Fibroblast of villous mesenchyme (primary cell): ENCODE measurements at places on chromosomes 3 and 15. TPM values are rescaled to one million over a fixed set of nuclear protein-coding genes. Genes with fewer than 3 reads are reported as not detected.

SH2D7 gene
- total RNA-seq = not detected in 2 replicates

CCDC50 gene
- total RNA-seq = 102 and 107 TPM in 2 replicates

MYL3 gene
- total RNA-seq = 0.97 and 1.7 TPM in 2 replicates

EMC7 gene
- 36.7 and 57.4 TPM in 2 replicates for total RNA-seq

OXSM gene
- 8.2 and 8.4 TPM in 2 replicates for total RNA-seq

CELF6 gene
- total RNA-seq = 0.32 TPM in 1 of 2 replicates, not detected in the other

DNA sequence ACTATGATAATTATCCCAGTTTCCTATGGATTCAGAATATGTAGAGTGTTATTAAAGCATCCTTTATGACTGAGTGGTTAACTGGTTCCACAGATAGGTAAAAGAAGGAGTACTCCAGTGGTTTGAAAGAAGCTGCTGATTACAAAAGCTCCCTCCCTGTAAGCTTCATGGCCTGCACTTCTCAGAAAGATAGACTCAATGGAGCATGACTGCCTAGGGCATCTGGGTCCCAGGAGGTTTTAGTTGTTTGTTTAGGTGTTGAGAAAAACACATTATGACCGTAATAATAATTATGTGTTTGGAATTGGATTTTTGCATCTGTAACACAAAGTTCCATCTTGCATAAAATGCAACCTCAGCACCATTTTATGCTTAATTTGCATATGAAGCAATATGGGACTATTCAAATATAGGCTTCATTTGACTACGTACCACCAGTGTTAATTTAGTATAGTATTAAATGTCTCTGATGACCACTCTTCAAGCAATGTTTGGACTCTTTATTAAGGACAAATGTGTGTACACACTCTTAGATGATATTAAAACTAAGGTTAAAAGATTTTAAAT is 121.1 kb downstream of the ROBO2 start:
- no peak for DNase-seq

DNA sequence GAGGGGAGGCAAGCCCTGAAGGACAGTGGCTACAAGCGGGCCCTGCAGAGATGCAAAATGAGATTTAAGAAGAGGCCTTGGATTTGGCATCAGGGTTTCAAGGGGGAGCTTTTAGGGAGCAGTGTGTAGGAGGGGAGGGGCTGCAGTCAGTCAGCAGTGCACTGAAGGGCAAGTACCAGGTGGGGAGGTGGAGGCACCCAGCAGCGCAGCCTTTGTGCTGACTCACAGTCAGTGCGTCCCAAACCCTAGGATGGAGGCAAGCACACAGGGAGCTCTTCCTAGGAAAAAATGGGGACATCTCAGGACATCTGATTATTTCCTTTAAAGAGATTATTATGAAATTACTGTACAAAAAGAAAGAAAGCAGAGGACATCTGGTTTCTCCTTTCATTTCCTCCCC is 80.0 kb downstream of the AAGAB start:
- no peak for DNase-seq

- peak; percentile 70 for DNase-seq
These were observed at the start of gene CDHR4 for GRCh38 chr3:49799761-49800160. CDHR4 (minus strand) TSS chr3:49799873; CDS start chr3:49799812, 61 bp downstream.

GRCh38 chr15:79132770-79133169 is 42.2 kb upstream of the RASGRF1 start:
- no peak for DNase-seq

- DNase-seq = peak; percentile 61
These were observed 39.2 kb downstream of the SNX4 start for GRCh38 chr3:125480656-125481374.

DNA sequence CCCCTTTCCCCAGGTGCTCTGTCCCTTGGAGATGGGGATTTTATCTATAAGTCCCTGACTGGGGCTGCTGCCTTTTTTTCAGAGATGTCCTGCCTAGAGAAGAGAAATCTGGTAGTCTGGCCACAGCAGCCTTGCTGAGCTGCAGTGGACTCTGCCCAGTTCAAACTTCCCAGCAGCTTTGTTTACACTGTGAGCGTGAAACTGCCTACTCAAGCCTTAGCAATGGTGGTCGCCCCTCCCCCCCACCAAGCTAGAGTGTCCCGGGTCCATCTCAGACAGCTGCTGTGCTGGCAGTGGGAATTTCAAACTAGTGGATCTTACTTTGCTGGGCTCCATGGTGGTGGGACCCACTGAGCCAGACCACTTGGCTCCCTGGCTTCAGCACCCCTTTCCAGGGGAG is 38.9 kb downstream of the TMEM266 start:
- no peak for DNase-seq

DNA sequence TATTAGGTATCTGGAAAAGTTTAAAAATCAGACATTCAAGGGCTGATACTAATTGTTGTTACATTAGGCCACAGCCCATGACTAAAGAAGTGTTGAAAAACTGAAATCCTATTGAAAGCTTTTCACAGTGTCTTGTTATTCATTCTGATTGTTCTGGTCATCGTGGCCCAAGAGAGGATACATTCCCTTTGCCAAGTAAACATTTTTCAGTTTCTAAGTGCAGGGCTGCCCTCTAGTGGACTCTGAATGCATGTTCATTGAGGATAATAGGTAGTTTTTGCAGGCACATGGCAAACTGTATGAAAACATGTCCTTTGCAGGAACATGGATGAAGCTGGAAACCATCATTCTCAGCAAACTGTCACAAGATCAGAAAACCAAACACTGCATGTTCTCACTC is 181.1 kb downstream of the MYRIP start:
- peak; percentile 29 for DNase-seq

GRCh38 chr3:143619231-143619630 is 229.0 kb downstream of the SLC9A9 start:
- no peak for DNase-seq

DNA sequence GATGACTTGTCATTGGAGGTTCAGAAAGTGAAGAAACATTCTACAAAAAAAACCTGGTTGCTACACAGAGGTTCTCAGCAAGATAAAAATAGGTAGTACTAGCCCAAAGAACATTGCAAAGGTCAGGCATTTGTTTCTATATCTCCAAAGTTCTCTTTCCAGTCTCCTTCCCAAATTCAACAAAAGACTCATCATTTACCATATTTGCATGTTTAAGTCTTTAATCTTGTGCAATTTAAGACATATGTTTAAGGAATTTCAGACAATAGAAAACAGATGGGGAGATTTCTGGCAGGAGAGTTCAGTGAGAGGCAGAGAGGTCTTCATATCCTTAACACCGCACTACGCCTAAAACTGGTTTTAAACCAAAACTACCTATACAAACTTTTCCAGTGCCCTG is 173.8 kb upstream of the THBS1 start:
- peak; percentile 48 for DNase-seq

- DNase-seq = no peak
These were observed 391.0 kb downstream of the MECOM start for GRCh38 chr3:169272532-169272931.

DNA sequence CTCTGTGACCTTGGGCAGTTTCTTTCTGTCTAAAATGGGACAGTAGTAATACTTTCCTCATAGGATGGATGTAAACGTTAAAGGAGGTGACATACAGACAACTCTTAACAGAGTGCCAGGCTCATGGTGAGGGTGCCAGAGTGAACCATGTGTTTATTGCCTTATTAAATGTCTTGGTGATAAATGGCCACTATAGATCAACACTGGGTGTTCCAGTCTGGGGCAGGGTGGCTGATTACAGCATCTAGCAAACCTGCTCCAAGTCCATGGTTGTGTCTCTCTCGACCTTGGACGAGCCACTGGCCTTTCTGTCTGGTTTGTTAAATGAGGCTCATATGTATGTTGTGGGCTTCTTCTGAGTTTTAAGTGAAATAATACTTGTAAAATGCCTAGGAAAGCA is 75.1 kb downstream of the TRAK1 start:
- no peak for DNase-seq

GRCh38 chr15:62165104-62165792 is at the start of gene C2CD4B:
C2CD4B (minus strand) TSS chr15:62165285; CDS start chr15:62164984, 301 bp downstream.
- DNase-seq = no peak

- DNase-seq = peak; percentile 73
These were observed at the start of gene ADAMTS7 for GRCh38 chr15:78811124-78811824. ADAMTS7 (minus strand) TSS chr15:78811464; CDS start chr15:78811220, 244 bp downstream.

DNA sequence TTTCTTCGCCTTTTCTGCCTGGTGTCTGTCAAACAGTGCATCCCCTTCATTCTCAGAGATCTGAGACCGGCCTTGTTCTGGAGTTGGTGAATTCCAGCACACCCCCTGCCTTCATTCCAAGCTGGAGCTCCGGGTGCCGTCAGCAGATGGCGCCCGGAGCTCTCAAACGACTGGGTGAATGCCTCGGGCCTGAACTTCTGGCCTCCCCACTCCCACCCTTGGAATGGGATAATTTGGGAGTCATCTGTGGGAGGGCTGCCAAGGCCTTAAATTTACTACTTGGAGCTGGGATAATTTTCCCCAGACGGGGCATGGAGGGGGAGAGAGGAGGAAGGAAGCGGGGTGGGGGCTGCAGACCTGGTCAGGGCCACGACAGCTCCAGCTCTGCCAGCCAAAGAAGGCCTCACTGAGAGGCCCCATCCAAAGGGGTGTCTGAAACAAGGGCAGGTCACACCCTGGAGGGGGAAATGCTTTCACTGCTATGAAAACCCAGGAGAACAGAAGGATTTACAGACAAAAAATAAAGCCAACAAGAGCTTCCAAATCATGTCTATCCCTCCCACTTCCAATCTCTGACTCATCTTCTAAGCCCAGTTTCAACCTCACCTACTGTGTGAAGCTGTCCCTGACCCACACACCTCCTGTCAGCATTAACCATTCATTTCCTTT is 187.9 kb downstream of the OPA1 start:
- DNase-seq = peak; percentile 81

GRCh38 chr3:120418866-120419490 is 31.8 kb downstream of the FSTL1 start:
- no peak for DNase-seq

DNA sequence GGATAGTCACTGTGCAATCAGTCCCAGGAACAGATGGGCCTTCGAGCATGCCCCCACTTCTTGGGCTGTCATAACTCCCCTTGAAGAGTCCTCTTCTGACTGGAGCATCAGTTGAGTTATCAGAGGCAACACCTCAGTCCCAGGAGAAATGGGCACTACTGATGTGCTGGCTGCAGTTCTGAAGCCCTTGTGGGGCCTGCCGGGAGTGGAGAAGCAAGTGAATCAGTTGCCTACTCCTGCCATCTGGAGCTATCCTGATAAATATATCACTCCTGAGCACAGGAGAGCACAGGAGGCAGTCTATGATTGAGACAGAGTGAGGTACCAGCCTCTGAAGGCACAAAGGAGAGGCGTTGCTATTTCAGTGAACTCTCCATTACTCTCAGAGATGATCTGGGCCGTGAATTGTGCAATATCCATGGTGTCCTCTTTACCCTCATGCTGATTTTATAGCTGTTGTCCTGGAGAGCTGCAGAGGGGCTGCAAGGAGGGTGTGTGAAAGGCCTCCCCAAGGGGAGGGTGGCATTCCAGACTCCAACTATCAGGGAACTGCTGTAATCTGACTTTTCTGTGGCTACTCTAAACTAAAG is 344.2 kb upstream of the ROPN1 start:
- no peak for DNase-seq
